ENCODE measurements at places on chromosomes 12 and 14. TPM values are rescaled to one million over a fixed set of nuclear protein-coding genes. Genes with fewer than 3 reads are reported as not detected.
A peak's percentile ranks its signal among the peaks of the same experiment; 100 is the strongest.

DNA sequence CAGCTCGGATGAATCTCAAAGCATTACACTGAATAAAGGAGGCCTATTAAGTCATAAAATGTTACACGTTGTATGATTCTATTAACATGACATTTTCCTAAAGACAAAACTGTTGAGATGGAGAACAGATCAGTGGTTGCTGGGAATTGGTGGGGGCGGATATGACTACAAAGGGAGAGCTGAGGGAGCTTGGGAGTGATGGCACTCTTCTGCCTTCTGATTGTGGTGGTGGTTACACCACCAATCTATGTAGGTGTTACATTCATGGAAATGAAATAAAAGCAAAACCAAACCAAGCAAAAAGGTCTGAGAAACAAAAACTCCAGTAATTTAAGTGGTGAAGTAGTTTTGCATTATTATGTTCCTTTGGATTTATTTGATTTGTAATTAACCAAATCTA lies 16.4 kb upstream of the EVL start:
- no peak for DNase-seq
- no peaks in the 10 kb centered on the region for H3K36me3 ChIP-seq
- no peaks in the 10 kb centered on the region for H3K27me3 ChIP-seq
- peaks cover 15% of the 10 kb centered on the region for H3K4me1 ChIP-seq
- H3K27ac ChIP-seq = peak overlapping the region; percentile 8

CDKN1B gene
- 9.2 TPM for polyA plus RNA-seq

GRCh38 chr12:59972905-59973304 lies 377.1 kb downstream of the SLC16A7 start:
- H3K4me1 ChIP-seq = no peaks in the 10 kb centered on the region
- H3K36me3 ChIP-seq = no peaks in the 10 kb centered on the region
- H3K27me3 ChIP-seq = no peaks in the 10 kb centered on the region
- DNase-seq = no peak

VRTN gene
- polyA plus RNA-seq = not detected

DNA sequence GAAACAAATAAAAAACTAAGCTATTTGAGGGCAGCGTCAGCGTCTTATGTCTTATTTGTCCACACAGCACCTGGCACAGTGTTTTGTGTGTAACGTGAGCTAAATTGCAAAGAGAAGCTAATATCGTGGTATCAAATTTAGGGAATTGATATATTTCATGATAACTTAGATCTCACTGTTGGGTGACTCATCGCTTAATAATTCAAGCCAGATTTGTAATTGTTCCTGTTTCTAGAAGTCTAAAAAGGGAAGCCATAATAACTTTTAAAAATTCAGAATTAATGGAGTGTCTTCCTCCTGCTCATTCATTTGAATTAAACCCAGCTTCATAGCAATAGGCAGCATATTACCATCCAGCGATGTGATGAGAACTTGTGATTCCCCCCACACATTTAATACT lies 214.7 kb downstream of the PDZRN4 start:
- H3K4me3 ChIP-seq = no peak overlapping the region
- H3K4me1 ChIP-seq = no peaks in the 10 kb centered on the region
- H3K27ac ChIP-seq = no peak overlapping the region
- H3K27me3 ChIP-seq = no peaks in the 10 kb centered on the region
- H3K36me3 ChIP-seq = no peaks in the 10 kb centered on the region

DNA sequence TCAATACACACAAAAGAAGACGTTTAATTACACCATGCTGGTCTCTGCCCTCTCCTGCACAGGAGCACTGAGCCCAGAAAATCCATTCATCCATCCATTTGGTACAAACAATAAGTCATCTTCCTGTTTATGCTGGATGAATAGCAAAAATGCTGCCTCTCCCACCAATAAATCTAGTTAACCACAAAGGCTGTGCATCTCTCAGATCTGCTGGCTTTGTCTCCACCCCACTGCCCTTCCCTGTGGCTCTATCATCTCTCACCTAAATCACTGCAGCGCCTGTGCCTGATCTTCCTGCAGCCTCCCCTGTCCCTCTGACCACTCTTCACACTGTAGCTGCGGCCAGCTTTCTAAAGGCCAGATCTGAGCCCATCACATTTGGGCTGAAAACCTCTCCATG lies 72.9 kb upstream of the DDX11 start:
- no peak overlapping the region for H3K4me3 ChIP-seq
- no peak overlapping the region for H3K27ac ChIP-seq
- H3K36me3 ChIP-seq = no peaks in the 10 kb centered on the region

All from SK-N-SH (cell line).